Stimulated activated CD8-positive, alpha-beta memory T cell treated with anti-CD3 and anti-CD28 coated beads, Interleukin-7, amount 100 ng/mL, for 48 hours (primary cell): ENCODE measurements at places on chromosomes 3 and 15.

GRCh38 chr3:26614006-26614685, 8.4 kb upstream of the LRRC3B start:
- no peak for DNase-seq

GRCh38 chr3:24199775-24200247, 254.7 kb downstream of the NR1D2 start:
- no peak for DNase-seq

GRCh38 chr3:72786668-72787067, 61.6 kb downstream of the SHQ1 start:
- DNase-seq: no peak

GRCh38 chr3:117488983-117489382, 779.4 kb downstream of the TUSC7 start:
- DNase-seq: no peak

- no peak for DNase-seq
Observed at GRCh38 chr15:66657185-66658020, 44.6 kb upstream of the SMAD6 start.

GRCh38 chr3:53161820-53162671, 1.0 kb downstream of the PRKCD start:
- no peak for DNase-seq

DNA sequence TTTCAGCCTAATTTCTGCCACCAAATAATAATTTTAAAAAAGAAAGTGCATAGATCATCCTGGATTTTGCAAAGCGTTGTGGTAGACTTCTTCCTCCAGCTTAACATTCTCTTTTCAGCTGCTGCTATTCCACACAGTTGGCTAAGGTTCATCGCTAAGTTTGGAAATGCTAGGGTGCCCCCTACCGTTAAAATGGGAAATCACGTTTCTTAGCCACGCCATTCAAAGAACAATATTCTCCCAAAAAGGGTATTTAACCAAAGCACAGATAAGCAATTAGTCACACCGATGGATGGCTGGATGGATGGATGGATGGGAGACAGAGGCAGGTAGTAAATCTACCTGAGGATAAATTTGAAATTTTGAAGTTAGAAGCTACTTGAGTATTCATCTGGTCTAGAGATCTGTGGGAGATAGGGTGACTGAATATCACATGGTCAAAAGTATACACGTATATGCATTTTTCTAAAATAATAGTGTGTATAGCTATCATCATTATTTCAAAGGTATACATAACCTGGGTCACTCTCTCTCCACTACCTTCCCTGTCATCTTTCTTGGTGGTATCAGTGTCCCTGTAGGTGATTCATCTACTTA, 67.2 kb downstream of the EFHB start:
- no peak for DNase-seq

DNA sequence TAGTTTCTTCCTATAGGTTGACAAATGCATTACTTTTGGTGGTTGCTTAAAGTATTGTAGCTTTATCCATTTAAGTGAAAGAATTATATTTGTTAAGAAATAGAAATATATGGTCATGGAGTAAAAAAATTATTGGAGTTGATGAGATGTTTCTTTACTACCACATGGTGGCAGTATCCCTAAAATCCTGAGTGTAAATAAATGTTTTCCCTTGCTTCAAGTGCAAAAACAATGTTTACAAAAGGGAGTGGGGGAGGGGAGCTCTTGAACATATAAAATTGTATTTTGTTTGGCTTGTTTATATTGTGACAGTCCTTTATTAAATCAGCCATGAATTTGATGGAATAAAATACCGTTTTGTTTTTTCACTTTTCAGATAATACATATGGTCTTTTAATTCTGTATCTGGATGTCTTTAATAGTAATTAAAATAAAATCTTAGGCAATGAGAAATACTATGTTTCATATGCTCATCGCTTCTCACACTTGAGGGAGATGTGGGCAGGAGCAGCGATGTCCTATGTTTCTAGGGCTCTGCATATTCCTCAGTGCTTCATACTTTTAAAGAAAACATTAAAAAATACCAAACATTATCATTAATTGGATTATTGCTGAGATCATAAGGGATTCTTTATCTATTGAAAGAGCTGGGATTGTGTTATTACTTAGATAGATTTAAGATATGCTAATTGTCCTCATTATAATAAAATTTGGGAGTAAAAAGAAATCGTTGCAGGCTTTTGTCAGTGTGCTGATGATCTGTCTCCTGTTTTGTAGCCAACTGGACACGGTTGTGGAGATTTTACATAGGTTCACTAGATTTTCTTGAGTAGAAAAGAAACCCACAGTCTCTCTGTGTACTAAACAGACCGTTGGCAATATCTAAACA, 349.7 kb downstream of the TUSC7 start:
- DNase-seq: no peak

DNA sequence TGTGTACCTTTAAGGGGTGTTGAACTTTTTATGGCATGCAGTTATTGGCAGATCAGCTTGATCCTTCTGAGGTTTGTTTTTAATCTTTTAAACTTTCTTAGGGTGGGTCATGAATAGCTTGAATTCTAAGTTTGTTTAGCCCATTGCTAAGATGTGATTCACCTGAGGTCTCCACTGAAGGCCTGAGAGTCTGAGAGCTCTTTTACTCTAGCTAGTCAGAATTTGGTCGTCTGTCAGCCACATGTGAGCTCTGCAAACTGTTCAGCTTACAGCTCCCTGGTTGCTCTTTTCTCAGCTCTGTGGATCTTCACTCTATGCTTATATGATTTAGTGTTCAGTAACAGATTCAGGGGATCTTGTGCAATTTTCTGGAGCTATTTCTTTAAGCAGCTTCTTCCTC, 161.3 kb downstream of the ABHD5 start:
- no peak for DNase-seq

GRCh38 chr3:119794971-119795612, 13.2 kb downstream of the NR1I2 start:
- no peak for DNase-seq
